ENCODE measurements at places on chromosomes 5 and 9.
A peak's percentile ranks its signal among the peaks of the same experiment; 100 is the strongest.

- DNase-seq, result no peak
Measured at GRCh38 chr5:168714046-168714445, 134.9 kb upstream of the PANK3 start.

- no peak for DNase-seq
Measured at GRCh38 chr5:16864631-16865131, 71.4 kb downstream of the MYO10 start.

DNA sequence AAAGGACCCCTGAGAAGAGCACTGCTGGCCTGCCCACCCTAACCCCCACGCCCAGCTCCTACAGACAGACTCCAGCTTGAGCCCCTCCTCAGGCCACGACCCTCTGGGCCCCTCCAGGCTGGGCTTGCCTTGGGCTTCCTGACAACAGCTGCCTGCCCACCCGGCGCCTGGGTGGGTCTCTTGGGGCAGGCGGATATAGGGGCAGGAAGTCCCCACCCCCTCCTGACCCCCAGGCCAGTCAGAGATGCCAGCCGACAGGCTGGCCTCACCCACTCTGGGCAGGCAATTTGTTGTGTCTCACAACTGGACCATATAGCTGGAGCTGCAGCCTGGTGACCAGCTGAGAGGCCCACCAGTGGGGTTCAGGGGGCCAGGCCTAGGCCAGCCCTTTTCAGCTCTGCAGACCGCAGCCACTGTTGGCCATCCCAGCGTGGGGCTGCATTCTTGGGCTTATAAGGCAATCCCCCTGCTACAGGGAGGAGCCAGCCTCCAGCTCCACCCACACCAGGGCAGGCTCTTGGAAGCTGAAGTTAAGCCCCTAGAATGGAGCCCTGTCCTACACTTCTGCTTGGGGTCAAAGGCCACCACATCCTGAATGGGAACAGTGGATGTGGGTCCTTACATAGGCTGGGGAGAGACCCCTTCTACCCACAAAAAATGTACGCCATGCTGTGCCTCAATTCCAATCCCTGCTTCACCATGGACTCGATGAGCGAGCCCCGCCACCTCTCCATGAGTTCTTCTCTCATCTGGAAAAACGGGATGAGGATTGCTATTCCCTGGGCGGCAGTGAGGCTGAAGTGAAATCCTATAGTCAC lies 2.0 kb downstream of the PDLIM7 start:
- DNase-seq, result no peak

GRCh38 chr9:130561056-130561455 lies 18.3 kb upstream of the FUBP3 start:
- DNase-seq, result no peak

GRCh38 chr9:23707249-23707648 lies 118.8 kb downstream of the ELAVL2 start:
- no peak for DNase-seq

- no peak for DNase-seq
Measured at GRCh38 chr9:95780751-95781150, 94.7 kb upstream of the ERCC6L2 start.

- no peak for DNase-seq
Measured at GRCh38 chr5:42321785-42322184, 101.5 kb upstream of the GHR start.

DNA sequence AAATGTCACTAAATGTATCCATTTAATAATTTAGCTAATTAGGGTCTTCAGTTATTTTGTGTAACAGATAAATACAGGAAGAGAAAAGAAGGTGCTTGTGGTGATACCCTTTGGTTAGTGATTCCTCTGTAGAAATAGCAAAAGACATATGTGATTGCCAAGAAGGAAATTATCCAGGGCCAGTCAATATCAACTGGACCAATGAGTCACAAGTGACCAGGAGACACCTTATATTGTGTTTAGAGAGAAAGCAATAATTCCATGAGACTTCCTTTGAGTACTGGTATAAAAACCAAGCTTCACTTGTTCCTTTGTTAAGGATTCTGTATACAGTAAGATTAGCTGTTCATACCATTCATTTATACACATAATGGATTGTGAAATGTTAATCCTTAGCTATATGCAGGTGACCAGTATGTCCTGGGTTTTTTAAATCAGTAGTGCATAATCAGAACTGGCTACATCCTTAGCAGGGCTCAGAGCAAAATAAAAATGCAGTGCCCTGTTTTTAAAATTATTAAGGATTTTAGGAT lies 11.7 kb upstream of the F2R start:
- no peak for DNase-seq

- no peak for DNase-seq
Measured at GRCh38 chr5:73438645-73439470, 9.7 kb downstream of the FOXD1 start.

- DNase-seq, result no peak
Measured at GRCh38 chr5:107381189-107381856, 289.4 kb downstream of the EFNA5 start.

GRCh38 chr5:80569086-80569960 lies 757 bp downstream of the ANKRD34B start:
- peak; percentile 10 for DNase-seq

DNA sequence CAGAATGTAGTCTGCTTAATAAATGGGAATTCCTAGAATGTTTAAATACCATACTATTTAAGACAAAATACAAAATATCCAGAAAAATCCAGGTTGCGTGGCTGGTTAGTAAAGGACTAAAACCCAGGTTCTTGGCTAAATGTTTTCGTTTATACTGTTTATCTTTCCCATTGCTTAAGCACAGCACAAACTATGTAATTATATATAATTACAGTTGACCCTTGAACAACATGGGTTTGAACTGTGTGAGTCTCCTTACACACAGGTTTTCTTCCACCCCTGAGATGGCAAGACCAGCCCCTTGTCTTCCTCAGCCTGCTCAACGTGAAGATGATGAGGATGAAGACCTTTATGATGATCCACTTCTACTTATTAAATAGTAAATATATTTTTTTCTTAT lies 24.7 kb downstream of the XPA start:
- no peak for DNase-seq

DNA sequence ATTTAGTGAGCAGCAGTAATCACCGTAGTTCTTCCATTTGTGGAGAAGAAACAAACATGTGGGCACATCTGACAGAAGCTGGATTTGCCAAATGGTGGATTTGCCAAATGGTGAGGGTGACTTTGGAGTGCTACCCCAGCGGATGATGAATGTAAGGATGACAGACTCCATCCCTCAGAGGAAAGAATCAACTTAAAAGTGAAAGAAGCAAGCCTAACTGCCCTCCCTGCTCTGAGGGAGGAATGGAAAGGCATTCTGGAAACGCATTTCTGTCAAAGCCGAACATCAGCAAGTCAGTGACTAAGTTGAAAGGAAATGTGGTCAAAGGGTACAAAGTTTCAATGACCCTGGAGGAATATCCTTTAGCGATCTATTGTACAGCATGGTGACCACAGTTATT lies 143.5 kb downstream of the GPBP1 start:
- no peak for DNase-seq

DNA sequence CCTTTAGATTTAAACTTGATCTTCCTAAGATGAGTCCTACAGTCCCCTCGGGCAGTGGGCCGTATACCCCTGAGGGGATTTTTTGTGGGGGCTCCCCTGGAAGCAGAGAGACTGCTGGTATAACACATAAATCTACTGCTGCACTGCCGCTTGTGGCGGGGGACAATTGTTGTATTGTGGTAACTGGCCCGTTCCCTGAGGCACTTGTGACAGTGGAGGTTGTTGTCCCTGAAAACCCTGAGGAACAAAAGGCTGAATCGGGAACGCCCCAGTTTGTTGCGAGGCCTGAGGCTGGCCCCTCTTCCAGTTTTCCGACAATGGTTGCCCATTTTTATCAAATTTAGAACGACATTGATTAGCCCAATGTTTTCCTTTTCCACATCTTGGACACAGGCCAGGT lies 4.7 kb upstream of the TMEM141 start:
- no peak for DNase-seq

DNA sequence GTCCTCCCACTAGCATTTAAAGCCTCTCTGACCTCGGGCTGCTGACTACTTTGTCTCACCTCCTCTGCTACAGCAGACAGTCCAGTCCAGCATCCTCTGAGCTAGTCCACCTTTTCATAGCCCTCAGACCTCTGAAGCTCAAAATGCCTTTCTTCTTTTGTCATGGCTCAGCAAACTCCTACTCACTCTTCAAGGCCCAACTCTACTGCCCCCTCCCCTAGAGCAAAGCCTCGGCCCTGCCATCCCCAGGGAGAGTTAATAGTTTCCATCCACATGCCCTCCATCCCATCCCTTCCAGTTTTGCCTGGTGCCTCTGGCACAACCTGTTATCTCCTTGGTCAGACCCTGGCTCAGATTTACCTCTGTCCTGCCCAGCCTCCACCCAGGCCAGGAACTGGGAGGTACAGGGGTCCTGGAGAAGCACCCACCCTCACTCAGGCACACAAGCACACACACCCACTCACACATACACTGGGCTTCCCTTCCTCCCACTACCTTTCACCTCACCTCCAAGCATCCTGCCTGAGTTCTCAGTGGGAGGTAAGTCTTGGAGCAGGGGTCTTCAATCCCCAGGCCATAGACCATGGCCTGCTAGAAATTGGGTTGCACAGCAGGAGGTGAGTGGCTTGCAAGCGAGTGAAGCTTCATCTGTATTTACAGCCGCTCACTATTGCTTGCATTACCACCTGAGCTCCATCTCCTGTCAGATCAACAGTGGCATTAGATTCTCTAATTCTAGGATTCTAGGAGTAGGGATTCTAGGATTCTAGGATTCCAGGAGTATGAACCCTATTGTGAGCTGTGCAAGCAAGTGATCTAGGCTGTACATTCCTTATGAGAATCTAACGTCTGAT lies 18.1 kb downstream of the PDLIM4 start:
- DNase-seq, result no peak

GRCh38 chr5:178984145-178985072 lies 10.7 kb downstream of the GRM6 start:
- no peak for DNase-seq

DNA sequence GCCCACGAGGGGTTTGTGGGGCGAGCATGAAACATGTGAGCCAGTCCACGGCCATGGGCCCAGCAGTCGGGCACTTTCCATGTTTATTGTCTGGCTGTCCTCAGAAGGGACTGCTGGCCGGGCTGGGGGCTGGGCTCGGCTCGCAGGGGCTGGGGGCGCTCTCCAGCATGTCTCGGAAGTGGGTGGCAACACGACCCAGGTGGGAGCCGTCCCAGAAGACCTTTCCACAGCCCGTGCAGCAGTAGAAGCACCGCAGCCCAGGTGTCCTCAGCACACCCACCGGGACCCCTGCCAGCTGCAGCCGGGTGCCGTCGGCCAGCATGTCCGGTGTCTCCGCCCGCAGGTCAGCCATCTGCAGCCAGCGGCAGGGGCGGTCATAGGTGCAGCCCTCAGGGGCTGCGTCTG lies 4.8 kb upstream of the NRARP start:
- DNase-seq, result no peak

- DNase-seq, result no peak
Measured at GRCh38 chr5:15834596-15835245, 334.7 kb downstream of the FBXL7 start.

GRCh38 chr5:14034963-14035362 lies 90.5 kb upstream of the DNAH5 start:
- DNase-seq, result no peak

DNA sequence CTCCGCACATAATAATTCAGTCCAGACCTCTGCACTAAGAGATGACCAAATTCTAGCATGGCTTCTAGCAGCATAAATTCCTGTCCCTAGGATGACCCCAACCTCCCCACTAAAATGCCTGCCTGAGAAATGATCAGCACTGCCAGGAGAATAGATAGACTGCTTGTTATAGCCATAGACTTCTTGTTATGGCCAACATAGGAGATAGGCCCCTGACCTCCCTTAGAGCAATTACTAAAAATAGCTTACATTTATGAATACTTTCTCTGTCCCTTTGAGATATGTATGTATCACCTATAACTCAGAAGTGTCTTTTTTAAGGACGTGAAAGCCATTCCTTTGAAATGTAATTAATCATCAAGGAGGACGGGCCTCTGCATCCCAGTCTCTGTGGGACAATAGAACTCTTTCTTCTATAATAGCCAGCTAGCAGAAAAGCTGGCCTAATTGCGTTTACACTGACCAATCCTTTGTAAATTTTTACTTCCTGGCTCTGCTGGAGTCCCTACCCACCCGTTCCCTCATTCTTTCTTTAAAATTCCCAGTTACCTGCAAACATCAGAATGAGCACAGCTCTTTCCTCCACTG lies 1002.7 kb downstream of the CDH18 start:
- no peak for DNase-seq

Measured in stimulated activated naive CD8-positive, alpha-beta T cell treated with anti-CD3 and anti-CD28 coated beads, Interleukin-15, Interleukin-2, amounts not matched to agents 100 U/mL and 50 U/mL, for 24 hours (primary cell).